CD4-positive, alpha-beta T cell treated with Interferon alpha-2 for 1 hour (primary cell): ENCODE measurements at places on chromosomes 4 and X.

- no peak for DNase-seq
These were observed 28.8 kb upstream of the CFAP47 start for GRCh38 chrX:35890699-35891098.

DNA sequence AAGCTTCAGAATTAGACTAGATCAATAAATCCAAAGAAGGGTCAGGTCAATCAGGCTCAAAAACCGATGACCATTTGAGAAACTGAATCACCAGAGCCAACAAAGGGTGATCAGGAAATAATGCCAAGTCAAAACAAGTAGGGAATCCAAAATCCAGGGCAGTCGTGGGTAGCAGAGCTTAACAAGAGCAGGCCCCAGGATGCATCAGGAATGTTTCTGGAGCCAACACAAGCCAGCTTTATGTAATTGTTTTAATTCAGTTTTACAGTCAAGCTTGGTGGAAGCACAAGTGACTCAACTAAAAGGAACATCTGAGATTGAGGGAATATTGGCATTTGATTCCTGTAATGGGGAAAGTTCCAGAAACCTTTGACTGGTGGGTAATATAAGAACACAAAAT, 237.9 kb upstream of the EDA2R start:
- DNase-seq = no peak

DNA sequence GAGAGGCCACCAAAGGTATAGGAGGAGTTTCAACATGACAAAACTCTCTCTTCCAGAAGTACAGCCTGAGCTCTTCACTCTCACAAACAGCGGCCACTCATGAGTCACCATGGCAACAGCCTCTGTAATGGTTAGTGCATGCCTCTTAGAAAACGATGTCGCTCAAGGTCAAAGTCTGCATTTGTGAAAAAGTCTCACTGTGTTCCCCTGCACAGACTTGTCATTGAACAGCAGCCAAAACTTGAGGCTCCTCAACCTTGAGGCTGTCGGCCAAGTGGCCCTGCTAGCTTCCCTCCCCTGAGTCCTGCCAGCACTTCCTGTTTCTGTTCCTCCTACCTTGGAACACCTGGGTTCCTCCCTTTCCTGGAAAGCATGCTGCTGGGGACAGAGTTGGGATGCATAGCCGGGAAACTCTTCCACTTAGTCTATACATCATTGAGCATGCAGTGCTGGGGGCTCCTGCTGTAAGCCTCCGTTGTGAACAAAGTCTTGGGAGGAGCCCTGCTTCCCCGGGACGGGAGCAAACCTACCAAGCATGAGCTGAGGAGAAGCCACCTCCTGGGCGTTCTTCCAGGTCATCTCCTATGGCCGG, 66.6 kb downstream of the ING2 start:
- DNase-seq = no peak

DNA sequence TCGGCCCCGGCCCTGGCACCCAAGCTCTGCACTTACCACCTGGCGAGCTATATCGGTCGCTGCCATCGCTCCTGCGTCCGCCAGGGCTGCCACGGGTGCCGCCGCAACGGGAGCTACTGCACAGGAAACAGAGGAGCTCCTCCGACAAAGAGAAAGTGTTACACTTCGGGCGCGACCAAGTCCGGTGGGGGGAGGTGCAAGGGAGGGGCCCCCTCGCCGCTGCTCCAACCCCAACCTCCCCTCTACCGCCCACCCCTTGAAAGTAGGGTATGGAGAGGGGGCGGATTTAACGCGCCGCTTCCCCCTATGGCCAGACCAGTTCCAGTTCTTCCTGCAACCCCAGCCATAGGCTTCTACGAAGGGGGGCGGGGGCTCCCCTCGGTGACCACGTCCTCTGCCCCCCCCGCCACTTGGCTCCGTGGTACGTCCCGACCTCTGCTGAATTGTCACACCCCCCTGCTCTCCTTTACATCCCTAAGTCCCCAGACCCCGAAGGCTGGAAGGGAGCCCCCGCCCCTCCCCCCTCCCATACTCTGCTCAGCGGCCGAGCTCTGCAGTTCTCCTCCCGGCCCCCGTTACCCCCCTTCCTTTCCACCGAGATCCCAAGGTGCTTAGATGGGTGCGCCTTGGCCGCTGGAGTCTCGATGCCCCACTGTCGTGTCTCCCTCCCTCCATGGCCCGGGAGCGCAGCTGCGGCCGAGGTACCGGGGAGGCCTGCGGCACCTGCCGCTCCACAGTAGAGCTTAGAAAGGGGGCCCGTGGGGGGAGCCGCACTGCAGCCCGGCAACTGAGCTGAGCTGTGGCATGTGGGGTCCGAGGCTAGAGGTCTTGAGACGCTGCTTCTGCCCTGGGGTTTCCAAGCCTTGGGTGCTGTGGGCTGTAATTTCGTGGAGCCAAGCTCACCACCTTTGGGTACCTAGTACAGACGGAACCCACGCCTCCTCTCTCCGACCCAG, at the start of gene SEPTIN6:
Gene SEPTIN6, minus strand, starts transcription at position 129 of the 956 bp plus-strand sequence. Its CDS starts 63 bp downstream, at position 66.
- DNase-seq = peak; percentile 89

DNA sequence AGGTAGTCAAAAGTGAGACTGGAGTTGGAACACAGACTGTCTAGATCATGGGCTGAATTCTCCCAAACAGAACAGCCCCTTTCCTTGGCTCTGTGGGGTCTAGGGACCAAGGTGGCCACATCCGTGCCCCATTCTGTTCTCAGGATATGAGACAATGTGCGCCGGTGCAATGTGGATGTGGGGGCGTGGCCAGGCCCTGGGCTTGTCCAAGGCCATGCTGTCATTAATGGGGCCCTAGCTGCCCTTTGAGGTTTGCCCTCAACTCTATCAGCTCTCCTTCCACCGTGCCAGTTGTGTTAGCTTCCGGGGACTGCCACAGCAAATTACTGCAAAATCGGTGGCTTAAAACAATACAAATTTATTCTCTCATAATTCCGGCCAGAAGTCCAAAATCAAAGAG, 312.6 kb downstream of the EVC2 start:
- DNase-seq = no peak

- no peak for DNase-seq
These were observed 51.7 kb downstream of the HAND2 start for GRCh38 chr4:173478201-173478912.

DNA sequence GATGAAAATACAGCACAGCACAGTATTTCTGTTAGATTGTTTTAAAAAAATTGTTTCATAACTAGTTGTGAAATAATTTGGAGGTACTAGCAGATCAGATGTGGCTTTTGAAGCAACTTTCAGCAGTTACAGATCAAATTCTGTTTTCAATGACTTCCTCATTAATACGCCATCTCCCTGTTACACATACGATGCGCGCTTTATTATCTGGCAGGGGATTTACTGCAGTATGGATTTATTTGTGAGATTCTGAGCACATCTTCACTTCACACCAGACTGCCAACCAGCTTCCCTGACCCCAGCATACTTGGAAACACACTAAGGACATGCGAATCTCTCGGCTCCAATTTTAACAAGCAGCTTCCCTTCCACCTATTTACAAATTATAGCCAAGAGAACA, 235.5 kb upstream of the DIAPH2 start:
- DNase-seq = no peak

- DNase-seq = no peak
These were observed 1993.8 kb downstream of the ARAP2 start for GRCh38 chr4:34250562-34250961.

GRCh38 chrX:17323397-17323796, 51.6 kb upstream of the NHS start:
- DNase-seq = no peak

- no peak for DNase-seq
These were observed 58.3 kb downstream of the GRID2 start for GRCh38 chr4:92362028-92362427.

DNA sequence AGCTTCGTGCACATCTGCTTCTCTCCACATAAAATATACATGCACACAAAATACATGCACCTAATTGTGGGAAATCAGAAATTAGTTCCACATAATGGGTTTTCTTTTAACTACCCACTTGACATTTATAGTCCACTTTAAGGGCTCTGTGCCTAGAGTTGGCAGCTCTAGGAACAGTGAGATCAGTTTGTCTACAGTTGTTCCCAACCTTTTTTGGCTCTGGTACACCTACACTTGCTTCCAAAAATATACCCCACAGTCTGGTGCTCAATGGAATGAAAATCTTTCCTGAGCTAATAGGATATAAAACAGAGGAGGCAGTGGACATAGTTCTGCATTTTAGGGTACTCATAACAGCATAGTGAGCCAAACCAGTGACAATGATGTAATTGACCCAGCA, 36.1 kb downstream of the HDAC8 start:
- no peak for DNase-seq
